ENCODE measurements at places on chromosomes 1 and 21.

- DNase-seq: no peak
Observed at GRCh38 chr21:33657124-33657820, 15.0 kb downstream of the ITSN1 start.

- DNase-seq: peak; percentile 72
Observed at GRCh38 chr1:110962892-110963690, 631 bp downstream of the LRIF1 start.

- DNase-seq: no peak
Observed at GRCh38 chr1:220093361-220094015, 444 bp upstream of the IARS2 start.

DNA sequence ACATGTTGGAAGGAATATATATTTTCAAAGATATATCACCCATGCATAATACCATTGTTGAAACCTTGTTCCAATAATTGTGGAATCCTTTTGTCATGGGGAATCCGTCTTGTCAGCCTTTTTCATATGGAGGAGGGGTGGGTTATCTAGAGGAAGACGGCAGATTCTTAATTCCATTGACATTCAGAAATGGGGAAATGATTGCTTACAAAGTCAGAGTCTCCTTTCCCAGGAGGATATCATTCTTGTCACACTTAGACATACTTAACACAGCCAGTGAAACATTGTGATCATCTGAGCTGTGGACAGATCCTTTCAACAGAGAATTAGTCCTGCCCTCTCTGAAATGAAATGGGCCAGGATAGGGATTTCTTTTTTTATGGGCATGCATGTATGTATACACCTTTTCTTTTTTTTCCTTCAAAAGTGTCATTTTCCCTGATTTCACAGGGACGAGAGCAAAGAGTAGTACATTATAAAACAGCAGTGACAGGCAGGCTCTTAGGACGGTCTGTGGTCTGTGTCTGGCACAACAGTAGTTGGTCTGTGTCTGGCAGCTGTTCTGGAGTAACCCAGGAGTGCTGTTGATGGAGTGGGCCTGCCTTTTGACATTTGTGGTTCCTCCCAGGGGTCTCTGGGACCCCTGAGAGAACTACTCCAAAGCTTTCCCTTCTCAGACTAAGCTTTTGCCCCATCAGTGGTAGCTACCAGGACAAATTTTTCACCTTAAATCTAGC lies 50.1 kb downstream of the VPS13D start:
- DNase-seq: no peak

GRCh38 chr1:26375081-26375480 lies 2.5 kb upstream of the ZNF683 start:
- DNase-seq: no peak

GRCh38 chr1:210489491-210489890 lies 160.8 kb downstream of the HHAT start:
- DNase-seq: no peak

DNA sequence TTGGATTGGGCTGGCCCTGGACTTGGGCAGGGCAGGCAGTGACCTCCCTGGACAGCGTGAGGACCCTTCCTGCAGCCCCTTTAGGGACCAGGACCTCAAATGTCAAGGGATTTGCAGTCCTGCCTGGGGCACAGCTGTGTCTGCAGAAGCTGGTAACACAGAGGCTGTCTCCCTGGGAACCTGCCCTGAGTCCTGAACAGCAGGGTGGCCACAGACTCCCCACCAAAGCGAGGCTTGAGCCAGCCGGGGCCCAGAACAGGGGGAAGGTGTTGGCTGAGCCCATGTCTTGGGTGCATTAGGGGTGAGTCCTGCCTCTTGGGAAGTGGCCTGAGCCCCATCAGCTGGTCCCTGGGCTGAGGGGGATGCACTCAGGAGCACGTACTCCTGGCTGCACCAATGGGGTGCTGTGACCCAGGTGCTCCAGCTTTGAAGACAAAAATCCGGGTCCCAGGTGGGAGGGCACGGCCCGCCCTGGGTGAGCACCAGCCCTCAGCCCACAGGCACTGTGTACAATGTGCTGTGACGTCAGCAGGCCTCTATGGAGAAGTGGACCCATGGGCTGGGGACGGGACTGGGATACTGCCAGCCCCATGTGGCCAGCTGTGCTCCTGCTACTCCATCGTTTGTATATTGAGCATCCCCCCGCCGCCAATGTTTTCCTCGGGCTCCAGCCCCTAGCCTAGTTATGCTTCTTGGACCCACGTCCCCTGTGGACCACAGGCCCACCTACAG lies 72.0 kb upstream of the ARHGEF16 start:
- no peak for DNase-seq

GRCh38 chr1:43549921-43550597 lies 19.4 kb downstream of the PTPRF start:
- DNase-seq: no peak

DNA sequence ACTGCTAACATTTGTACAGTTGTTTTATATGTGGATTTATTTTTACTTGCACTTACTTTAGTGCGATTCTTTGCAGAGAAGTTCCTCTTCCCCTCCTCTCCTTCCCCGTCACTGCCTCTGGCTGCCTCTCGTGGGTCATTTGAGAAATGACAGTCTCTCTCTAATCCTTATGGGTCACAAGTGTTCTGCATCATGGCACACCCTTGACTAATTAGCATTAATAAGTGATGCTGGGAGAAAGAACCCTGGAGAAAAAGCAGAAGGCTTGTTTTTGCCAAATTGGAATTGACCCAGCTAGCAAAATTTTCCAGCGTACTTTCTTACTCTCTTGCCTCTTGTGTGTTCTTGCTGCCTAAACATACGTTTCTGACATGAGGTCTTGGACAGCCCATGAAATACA lies 301.2 kb downstream of the DUSP10 start:
- DNase-seq: peak; percentile 91

DNA sequence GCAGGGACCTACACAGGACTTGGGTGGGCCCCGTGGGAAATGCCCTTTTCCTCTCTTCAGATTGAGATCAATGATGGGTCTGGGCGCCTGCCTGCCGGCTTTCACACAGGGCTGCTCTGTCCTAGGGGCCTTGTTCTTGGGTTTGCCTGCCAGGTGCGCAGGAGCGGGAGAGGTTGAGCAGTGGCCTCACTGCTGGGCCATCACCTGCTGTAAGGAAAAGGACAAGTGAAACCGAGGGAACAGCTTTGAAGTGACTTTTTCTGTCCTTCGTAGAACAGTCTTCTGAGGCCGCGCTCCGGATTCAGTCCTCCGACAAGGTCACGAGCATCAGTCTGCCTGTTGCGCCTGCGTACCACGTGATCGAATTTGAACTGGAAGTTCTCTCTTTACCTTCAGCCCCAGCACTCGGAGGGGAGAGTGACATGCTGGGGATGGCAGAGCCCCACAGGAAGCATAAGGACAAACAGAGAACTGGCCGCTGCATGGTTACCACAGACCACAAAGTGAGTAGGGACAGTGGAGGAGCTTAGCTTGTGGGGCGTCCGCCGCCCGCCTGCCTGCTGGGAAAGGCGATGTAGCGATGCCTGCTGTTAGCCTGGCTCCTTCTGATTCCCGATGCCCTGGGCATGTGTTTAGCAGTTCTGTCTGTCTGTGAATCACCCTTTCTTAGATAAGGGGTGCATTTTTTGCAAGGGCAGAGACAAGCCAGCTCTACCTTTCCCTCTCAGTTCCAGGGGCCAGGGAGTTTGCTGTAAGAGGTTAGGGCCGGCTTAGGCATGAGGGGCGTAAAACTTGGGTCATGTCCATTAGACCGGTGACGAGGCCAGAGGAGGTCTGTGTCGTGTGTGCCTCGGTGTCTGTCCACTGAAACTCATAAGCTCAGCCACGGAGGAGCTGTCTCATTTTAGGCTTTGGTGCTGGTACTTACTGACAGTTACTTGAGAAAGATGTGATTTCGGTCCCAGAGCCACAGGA lies 19.5 kb upstream of the PWP2 start:
- DNase-seq: no peak

DNA sequence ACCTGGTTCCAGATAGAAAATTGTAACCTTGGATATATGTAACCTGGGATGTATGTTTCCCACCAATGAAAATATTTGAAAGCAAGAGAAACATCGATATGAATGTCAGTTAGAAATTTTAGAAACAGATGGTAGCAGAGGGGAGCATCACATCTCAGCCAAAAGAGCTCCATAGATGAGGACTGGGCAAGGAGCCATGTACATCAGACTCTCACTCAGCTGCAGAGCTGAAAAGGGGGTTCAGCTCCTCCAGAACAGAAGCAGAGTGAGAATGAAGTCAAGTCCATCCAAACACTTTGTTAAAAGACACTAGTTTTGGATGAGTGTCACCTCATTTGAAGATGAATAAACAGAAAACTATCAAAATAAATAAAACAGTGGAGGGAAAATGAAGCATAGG lies 202.4 kb downstream of the HMCN1 start:
- no peak for DNase-seq

- DNase-seq: no peak
Observed at GRCh38 chr1:180243517-180244221, 13.6 kb downstream of the LHX4 start.

- DNase-seq: no peak
Observed at GRCh38 chr1:215860833-215861232, 293.7 kb downstream of the KCTD3 start.
